ENCODE measurements at places on chromosomes 12 and 14.
A peak's percentile ranks its signal among the peaks of the same experiment; 100 is the strongest.

DNA sequence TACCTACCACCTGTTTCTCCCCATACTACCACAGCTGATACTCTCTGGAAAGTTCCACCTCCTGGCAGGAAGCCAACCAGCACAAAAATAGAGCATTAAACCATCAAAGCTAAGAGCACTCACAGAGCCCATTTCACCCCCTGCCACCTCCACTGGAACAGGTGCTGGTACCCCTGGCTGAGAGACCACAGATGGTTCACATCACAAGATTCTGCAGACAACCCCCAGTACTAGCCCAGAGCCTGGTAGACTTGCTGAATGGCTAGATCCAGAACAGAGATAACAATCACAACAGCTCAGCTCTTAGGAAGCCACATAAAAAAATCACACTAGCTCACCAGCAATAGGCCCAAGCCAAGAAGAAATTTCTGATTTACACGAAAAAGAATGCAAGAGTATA is 855.2 kb downstream of the FSCB start:
- DNase-seq = no peak

DNA sequence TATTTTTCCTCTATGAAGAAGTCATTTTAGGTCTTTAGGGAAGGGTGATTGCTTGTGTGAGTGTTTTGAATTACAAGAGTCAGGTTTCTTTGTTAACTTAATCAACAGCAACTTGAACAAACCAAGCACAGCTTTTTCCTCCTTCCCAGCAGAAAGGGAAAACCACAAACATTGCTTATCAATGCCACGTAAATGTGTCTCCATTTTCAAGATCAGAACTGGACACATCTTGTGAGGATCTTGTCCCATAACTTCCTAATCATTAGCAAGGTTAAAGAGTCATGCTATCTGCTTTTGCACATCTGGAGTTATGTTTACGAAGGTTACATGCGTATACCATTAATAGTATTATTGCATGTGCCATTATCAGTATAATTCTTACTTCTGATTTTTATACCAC is 248.0 kb upstream of the FLRT2 start:
- no peak for DNase-seq

DNA sequence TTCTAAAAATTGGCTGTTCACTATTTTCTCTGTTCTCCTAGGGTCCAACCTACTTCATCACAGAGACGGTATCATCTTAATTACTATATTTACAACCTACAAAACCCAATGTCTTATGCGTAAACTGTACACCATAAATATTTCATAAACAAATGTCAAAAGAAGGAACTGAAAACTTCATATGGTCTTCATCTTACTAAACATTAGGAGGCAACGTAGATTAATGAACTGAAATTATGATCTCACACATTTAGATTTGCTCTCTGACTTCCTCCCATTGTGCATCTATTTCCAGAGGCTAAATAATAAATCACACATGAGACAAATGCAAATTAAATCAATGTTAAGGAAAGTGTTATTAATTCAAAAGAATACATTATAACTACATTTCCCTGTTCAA is 1850.6 kb upstream of the SEL1L start:
- DNase-seq = no peak

DNA sequence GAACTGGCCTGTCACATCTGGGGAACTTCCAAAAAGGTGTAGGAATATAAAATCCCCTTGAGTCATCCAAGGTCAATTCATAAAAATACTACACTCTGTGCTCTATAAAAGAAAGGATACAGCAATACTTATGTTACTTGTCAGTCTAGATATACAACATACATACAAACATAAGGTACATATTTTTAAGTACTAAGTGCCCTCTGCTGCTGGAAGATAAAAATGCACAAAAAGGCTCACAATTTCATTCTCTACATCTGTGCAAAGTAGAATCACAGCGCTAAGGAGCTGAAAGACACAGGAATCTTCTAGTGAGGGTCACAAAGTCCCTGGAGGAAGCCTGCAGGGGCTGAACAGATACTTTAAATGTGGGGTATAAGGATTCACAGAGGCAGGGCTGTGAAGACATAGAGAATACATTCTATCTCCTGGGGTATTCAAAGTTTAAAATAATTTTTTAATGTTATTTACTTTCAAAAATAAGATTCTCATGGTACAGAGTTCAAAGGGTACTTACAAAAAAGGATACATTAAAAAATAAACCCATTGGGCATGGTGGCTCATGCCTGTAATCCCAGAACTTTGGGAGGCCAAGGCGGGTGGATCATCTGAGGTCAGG is 10.2 kb upstream of the GOLGA5 start:
- peak; percentile 3 for DNase-seq

GRCh38 chr12:13196130-13196921 is at the start of gene EMP1:
Gene EMP1 (plus strand): TSS chr12:13196726. CDS start chr12:13211511, 14,785 bp downstream.
- peak; percentile 50 for DNase-seq

DNA sequence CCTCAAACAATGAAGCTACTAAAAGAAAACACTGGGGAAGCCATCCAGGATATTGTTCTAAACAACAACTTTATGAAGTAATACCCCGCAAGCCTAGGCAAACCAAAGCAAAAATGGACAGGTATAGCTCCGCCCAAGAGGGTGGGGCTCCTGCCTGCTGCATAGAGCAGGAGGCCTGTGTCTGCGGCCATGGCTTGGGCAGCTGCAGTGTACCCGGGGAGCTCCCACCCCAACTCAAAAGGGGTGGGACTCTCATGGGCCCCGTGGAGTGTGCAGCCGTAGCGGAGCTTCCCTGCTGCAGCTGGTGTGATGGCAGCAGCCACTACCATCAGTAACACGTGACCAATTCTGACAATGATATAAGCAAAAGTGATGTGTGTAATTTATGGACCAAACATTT is 264.2 kb upstream of the KITLG start:
- DNase-seq = no peak

DNA sequence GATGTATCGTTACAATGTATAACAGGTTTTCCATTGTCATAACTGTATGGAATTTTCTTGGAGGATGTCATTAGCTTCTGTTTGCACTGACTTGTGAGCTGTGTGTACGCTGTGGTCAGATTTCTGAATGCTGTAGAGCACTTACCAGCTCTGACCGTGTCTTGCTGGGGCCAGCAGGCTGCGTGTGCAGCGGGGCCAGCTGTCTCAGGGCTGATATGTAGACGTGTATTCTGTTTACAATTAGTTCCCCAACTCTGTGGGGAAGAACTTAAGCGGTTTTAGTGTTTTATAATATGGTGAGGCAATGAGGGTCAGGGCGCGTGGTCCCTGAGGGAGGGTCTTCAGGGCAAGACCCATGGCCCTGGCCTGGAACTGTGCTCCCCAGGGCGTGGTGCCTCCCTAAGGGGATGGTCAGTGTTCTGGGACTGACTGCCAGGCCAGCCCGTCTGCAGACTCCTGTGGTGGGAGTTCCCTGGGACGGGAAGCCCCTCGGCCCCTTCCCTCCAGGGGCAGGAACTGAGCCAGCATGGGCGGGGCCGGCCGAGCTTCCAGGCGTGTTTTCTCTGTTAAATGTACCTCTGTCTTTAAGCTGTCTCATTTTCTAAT is 18.7 kb downstream of the XRCC3 start:
- no peak for DNase-seq

DNA sequence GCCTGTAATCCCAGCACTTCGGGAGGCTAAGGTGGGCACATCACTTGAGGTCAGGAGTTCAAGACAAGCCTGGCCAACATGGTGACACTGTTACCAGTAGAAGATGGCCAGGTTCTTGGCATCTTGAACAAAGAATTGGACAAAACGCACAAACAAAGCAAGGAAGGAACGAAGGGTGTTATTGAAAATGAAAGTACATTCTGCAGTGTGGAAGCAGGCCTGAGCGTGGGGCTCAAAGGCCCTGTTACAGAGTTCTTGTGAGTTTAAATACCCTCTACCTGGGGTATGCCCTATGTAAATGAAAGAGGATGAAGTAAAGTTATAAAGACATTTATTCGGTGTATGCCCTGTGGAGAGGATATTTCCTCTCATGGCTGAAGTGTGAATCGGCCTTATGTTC is 20.8 kb upstream of the CDK17 start:
- DNase-seq = no peak

Measured in T follicular helper cell (primary cell).